Stimulated activated CD8-positive, alpha-beta memory T cell treated with anti-CD3 and anti-CD28 coated beads, Interleukin-15, amount 100 ng/mL, for 24 hours (primary cell): ENCODE measurements at places on chromosomes 7 and 10.

DNA sequence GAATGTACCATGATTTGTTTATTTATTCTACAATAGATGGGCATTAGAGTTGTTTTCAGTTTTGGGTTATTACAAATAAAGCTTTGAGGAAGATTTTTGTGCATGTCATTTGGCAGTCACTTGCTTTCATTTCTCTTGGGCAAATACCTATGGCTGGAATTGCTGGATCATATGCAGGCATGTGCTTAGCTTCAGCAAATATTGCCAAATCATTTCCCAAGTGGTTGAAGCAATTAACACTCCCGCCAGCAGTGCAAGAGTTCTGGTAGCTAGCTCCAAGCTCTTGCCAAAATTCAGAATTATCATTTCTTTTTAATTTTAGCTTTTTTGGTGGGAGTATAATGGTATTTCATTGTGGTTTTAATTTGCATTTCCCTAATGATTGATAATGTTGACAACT lies 32.9 kb upstream of the PCBD1 start:
- no peak for DNase-seq

DNA sequence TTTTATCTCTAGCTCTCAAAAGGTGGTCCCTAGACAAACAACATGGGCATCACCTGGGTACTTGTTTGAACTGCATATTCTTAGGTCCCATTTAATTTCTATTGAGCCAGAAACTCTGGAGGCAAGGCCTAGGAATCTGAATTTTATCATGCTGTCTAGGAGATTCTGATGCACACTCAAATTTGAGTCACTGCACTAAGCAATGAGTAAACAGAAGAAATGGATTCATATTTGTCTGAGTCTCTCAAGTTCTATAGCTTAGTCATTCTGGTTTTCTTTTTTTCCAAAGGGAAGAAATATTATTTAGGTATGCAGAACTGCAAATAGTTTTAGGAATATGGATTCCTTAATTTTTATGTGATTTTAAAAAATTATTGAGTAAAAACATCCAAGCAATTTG lies 185.5 kb downstream of the SEMA3A start:
- DNase-seq, result no peak

GRCh38 chr10:84820120-84820519 lies 491.7 kb downstream of the CCSER2 start:
- DNase-seq, result no peak

DNA sequence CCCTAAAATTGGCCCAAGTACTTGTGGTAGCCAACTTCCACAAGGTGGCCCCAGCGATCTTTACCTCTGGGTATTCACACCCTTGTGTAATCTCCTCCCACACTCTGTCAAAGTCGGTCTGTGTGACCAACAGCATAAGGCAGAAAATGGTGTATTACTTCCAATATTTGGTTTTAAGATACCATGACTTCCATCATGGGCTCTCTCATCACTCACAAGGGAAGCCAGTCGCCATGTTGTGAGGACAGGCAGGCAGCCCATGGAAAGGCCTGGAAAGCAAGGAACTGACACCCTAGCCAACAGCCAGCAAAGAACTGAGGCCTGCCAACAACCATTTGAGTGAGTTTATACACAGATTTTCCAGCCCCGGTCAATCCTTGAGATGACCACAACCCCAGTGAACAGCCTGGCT lies 91.0 kb upstream of the KMT2E start:
- no peak for DNase-seq

DNA sequence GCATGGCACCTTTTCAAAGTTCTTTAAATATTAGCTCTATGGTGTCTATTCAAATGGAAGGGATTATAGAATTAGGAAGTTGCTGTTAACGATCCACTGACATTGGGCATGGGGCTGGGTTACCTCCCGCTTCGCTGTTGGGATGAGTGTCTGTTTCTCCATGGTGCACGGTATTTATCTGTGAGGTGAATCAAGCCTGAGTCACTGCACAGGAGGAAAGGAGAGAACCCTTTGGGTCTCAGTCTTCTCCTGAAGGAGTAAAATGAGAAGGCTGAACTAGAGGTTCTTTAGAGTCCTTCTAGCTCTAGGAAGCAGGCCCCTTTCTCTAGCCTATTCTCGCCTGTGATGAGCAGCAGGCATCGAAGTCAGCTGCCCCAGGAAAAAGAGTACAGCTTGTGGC lies 7.3 kb downstream of the JCAD start:
- DNase-seq, result no peak

GRCh38 chr7:78783179-78783962 lies 670.1 kb downstream of the MAGI2 start:
- no peak for DNase-seq

- no peak for DNase-seq
Observed at GRCh38 chr7:80548840-80549530, 37.1 kb upstream of the GNAT3 start.

DNA sequence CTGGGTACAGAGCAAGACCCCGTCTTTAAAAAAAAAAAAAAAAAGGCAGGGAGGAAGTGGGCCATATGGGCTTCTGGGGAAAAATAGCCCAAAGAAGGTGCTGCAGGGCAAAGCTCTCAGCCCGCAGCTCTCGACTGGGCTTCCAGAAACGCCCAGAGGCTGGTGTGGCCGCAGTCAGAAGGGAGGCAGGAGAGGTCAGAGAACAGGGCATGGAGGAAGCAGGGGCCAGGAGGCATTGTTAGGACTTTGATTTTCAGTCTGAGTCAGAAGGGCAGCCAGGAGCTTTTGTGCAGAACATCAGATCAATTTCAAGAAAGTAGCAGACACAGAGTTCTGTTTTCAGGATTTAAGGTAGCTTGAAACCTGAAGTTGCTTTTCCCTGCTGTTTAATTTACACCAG lies 35.3 kb upstream of the CYTH3 start:
- DNase-seq, result no peak

DNA sequence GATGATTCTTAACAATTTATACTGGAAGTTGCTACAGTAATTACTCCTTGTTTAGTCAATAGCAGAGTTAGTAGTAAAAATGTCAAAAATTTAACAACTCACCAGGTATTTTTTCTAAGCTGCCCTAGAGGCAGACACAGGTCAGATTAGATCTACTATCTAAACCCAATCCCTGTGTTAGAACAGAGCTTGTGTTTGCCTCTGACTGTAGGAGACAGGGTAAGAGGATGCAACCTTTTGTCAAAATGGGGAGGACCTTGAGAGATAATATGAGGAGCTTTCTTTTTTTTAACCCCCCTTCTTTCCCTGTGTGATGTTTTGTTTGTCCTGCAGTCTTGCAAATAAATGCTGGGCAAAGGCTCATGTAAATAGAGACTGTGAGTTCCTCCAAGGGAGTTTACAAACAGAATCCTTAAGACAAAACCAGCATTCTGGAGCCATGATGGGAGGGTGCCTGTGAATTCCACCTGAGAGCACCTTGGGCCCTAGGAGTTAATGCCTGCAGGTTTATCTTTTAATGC lies 353.1 kb downstream of the GATA3 start:
- no peak for DNase-seq

- no peak for DNase-seq
Observed at GRCh38 chr10:86775056-86775869, 18.8 kb downstream of the BMPR1A start.

DNA sequence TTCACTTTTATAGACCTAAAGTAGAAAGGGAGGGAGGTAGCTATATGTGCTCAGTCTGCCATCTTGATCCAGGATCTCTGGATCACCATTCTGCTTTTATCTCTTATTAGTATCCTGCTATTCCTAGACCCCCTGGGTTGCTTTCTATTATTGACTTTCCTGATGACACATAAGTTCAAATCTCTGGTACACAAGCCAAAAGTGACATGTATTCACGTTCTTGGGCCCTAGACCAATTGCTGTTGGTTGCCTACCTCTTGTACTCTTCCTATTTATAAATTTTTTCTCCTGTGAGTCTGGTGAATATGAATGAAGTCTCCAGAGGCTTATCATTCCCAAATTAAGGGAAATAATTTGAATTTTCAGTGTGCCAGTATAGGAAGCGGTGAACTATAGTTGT lies 56.9 kb downstream of the DNMBP start:
- no peak for DNase-seq

- no peak for DNase-seq
Observed at GRCh38 chr10:34912771-34913170, 97.7 kb upstream of the PARD3 start.

GRCh38 chr10:57952741-57953140 lies 315.0 kb downstream of the IPMK start:
- no peak for DNase-seq

DNA sequence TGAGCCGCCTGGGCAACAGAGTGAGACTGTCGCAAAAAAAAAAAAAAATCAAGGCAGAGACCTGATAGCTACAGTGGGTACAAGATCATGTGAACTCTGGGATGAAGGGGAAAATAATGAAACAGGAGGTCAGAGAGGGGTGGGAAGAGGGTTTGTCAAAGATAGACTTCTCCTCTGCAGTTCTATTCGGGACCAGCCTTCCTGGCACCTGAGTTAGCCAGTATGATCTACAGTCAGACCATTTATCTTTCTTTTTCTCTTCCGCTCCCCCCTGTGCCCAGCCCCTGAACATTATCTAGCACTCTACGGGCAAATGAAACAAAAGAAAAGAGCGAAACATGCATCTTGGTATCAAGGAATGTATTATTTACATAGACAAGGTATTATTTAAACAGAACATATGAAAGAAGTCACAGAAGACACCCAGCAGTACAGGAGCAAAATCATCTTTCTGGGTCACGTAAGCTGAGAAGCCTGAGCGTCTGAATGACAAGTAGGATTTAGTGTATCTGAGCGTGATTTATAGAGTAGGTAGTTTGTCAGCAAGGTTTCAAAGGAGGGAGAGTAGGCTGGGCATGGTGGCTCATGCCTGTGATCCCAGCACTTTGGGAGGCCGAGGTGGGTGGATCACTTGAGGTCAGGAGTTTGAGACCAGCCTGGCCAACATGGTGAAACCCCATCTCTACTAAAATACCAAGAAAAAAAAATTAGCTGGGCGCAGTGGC lies 109.0 kb downstream of the PRKCQ start:
- no peak for DNase-seq

GRCh38 chr7:155948845-155949244 lies 136.6 kb upstream of the SHH start:
- DNase-seq, result no peak

- DNase-seq, result no peak
Observed at GRCh38 chr10:91023700-91024398, 103.0 kb upstream of the ANKRD1 start.

GRCh38 chr10:33418301-33418700 lies 83.8 kb upstream of the NRP1 start:
- no peak for DNase-seq

- no peak for DNase-seq
Observed at GRCh38 chr10:3783682-3784432, 1.2 kb downstream of the KLF6 start.

GRCh38 chr10:117320050-117320665 lies 55.1 kb downstream of the PDZD8 start:
- DNase-seq, result no peak

- DNase-seq, result no peak
Observed at GRCh38 chr10:31515819-31516402, 196.9 kb downstream of the ZEB1 start.
